ENCODE measurements at places on chromosomes 4 and X. TPM values are rescaled to one million over a fixed set of nuclear protein-coding genes. Genes with fewer than 3 reads are reported as not detected.

Gene ANK2
- not detected for total RNA-seq

GRCh38 chr4:140150886-140151698, 2.9 kb downstream of the MAML3 start:
- DNase-seq, result peak; percentile 72

- no peak for DNase-seq
Measured at GRCh38 chrX:140710710-140711109, 1.2 kb downstream of the LINC00632 start.

- no peak for DNase-seq
Measured at GRCh38 chr4:174278467-174278866, 5.0 kb downstream of the FBXO8 start.

DNA sequence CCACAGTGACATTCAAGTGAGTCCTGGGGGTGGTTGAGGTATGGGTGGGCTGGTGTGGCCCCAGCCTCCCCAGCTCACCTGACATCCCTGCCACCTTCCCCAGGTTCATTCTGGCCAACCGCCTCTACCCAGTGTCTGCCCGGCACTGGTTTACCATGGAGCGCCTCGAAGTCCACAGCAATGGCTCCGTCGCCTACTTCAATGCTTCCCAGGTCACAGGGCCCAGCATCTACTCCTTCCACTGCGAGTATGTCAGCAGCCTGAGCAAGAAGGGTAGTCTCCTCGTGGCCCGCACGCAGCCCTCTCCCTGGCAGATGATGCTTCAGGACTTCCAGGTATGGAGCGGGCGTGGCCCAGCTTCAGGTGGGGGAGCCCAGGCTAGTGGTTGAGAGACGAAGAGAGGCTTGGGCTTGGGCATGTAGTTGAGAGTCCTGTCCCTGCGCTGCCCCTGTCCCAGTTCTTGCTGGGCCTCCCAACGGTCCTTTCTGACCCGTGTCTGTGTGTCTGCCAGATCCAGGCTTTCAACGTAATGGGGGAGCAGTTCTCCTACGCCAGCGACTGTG, 1.7 kb upstream of the GDI1 start:
- DNase-seq, result no peak

- DNase-seq, result no peak
Measured at GRCh38 chr4:183098019-183098722, 886 bp upstream of the WWC2 start.

GRCh38 chrX:51860679-51861078, 32.7 kb upstream of the MAGED1 start:
- DNase-seq, result no peak

DNA sequence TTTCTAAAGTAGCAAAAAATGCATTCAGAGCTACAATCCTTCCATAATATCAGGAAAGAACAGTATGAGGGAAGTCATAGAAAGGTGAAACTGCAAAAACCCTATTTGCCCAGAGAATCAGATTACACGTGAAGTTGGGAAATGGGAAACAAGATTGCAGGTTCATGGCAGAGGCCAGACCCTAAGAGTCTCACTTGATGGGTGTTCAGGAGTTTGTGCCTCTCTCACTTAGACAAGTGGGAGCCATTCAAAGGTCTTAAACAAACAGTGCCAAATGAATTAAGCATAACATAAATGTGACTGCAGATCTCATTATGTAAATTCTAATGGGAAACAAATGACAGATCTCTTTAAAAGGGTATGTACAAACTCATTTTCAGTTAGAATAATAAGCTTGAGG, 91.6 kb downstream of the ARAP2 start:
- DNase-seq, result no peak

- no peak for DNase-seq
Measured at GRCh38 chr4:15376594-15376993, 51.2 kb upstream of the C1QTNF7 start.
